HFF-Myc (cell line): ENCODE measurements at places on chromosomes 6 and 20.

GRCh38 chr6:100346828-100347227, 117.9 kb downstream of the SIM1 start:
- no peak for DNase-seq

GRCh38 chr6:164854526-164854925, 454.9 kb downstream of the C6orf118 start:
- no peak for DNase-seq

DNA sequence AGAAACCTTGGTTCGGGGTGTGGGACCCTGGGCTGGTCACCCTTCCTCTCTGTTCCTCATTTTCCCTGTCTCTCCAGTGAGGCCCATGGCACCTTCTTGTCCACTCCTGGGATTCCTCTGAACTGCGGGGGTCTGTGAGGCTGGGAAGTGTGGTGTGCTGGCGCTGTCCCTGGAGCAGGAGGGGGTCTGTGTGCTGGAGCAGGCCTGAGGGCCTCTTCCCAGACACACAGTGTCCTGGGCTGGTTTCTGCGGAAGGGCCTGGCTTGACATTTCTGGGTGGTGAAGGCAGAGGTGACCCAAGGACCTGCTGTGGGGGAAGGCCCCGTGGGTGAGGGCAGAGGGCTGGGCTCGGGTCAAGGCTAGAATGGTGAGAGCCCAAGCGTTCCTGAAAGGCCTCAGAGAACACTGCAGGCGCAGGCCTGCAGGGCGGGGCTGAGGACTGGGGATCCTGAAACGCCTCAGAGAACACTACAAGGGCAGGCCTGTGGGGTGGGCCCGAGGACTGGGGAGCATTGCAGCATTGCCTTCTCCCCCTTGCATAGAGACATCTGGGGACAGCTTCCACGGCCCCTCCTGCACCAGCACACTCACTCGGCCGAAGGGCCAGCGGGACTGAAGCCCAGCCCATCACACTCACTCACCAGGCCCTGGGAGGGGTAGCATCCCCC, 10.6 kb upstream of the BAK1 start:
- DNase-seq = no peak

- DNase-seq = peak; percentile 72
Observed at GRCh38 chr6:135922746-135923145, 71.2 kb downstream of the PDE7B start.

DNA sequence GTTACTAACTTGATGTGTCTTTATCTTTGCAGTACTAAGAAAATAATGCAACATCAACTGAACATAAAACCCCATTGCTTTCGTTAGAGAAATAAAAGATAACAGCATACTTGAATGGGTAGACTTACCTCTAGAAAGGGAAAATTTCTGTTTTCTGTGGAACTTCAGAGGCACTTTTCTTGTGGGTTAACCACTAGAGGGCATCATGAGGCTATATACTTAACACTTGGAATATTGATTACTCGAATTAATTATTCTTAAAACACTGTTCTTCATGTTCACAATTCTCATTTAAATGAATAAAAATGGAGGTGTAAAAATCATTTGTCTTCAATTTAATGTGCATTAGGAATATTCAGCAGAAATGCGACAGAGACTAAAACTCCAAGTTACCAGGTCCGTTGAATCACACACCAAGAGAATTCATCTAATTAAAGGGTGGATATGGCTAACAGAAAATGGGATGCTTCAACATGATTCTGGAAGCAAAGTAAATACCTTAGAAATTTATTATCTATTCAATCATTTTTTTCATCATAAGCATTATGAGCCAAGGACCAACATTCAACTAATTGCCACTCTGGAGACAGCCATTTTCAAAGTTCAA, 330.8 kb upstream of the PREP start:
- no peak for DNase-seq
